ENCODE measurements at places on chromosomes 11 and 22.
A peak's percentile ranks its signal among the peaks of the same experiment; 100 is the strongest.

GRCh38 chr11:125579811-125580210 lies 10.5 kb downstream of the EI24 start:
- DNase-seq: no peak

GRCh38 chr11:114057605-114058004 lies 1.9 kb upstream of the ZBTB16 start:
- DNase-seq: no peak

DNA sequence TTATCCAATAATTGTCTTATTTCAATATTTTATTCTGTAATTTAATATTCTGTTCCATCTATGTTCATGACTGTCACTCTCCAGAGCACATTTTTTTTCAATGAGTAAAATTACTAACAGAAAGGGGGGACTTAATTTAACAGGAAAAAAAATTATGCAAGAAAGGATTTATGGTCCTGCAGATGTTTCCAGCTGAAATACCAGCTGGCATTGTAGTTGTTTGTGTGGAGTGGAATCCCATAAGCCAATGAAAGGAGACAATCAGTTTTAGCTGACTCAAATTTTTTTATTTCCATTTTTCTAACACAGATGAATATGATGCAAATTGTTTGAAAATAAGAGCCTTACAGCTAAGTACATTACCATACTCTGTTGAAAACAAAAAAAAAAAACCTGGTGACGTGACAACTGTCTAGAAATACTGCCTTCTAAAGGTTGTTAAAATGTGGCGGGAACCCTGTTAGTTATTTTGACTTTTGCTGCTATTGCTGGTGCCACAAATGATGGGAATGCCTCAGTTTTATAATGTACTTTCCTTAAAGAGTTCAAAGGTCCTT lies 389.1 kb downstream of the ETS1 start:
- DNase-seq: no peak

- DNase-seq: no peak
Observed at GRCh38 chr11:41836431-41836830, 377.0 kb upstream of the LRRC4C start.

DNA sequence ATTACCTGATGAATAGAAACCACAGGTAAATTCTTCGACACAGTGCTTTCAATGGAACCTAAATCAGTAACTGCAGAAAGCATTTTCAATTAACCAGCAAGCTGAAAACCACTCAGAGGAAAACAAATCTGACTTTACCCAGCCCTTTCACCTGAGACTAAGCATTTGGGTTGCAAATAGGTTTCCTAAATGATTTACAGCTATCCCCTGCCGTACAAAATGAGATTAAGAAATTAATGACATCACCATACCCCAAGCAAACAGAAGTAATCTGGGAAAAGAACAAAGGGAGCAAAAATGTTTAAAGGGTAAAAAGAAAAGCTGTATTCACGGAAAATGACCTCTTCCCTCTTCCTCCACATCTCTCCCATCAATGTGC lies 584 bp downstream of the NOX4 start:
- no peak for DNase-seq

GRCh38 chr22:43777286-43777685 lies 34.8 kb downstream of the EFCAB6 start:
- peak; percentile 63 for DNase-seq

- DNase-seq: no peak
Observed at GRCh38 chr22:27642104-27642800, 159.3 kb downstream of the MN1 start.

DNA sequence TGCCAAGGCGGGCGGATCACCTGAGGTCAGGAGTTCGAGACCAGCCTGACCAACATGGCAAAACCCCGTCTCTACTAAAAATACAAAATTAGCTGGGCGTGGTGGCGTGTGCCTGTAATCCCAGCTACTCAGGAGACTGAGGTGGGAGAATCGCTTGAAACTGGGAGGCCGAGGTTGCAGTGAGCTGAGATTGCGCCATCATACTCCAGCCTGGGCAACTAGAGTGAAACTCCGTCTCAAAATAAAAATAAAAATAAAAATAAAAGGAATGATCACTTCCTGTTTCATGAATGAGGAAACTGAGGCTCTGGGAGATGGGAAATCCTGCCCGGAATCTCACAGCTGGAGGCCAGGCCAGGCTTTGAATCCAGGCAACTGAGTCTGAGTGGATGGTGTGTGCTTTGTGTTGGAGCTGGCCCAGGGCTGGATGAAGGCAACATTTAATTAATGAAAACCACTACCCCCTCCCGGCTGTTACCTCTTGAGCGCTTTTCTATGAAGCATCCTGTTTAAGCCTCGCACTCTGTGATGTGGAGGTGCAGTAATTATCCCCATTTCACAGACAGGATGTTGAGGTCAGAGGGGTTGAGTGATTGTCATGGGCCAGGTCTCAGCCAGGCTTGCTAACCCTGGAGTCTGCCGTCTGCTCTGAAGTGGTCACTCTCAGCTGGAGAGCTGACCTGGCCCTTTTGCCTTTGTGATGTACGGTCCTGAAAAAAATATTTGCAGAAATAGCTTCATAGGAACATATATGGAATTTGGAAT lies 27.8 kb downstream of the LRP5 start:
- no peak for DNase-seq

GRCh38 chr11:33706966-33707365 lies 6.3 kb upstream of the C11orf91 start:
- no peak for DNase-seq

DNA sequence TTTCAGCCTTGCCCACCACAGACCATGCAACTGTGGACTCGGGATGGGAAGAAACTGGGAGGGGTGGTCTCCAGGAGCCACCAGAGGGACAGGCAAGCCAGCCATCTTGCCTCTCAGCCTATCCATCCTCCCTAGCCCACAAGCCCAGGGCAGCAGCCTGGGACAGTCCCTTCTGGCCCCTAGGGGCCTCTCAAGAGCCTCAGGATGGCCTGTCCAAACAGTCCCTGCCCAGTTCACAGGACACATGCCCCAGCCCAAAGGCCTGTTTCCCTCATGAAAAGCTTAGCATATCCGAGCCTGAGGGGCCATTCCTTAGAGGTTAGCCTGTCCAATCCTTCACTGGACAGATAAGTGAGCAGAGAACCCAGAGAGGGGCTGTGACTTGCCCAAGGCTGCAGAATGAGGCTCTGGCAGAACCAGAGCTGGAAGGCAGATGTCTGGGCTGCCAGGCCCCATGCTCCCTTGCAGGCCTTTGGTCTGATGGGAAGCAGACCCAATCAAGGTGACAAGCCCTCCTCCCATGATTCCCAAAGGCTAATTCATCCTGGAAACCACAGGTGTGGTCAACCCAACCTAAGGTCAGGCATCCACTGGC lies 28.2 kb downstream of the LRRC10B start:
- no peak for DNase-seq

DNA sequence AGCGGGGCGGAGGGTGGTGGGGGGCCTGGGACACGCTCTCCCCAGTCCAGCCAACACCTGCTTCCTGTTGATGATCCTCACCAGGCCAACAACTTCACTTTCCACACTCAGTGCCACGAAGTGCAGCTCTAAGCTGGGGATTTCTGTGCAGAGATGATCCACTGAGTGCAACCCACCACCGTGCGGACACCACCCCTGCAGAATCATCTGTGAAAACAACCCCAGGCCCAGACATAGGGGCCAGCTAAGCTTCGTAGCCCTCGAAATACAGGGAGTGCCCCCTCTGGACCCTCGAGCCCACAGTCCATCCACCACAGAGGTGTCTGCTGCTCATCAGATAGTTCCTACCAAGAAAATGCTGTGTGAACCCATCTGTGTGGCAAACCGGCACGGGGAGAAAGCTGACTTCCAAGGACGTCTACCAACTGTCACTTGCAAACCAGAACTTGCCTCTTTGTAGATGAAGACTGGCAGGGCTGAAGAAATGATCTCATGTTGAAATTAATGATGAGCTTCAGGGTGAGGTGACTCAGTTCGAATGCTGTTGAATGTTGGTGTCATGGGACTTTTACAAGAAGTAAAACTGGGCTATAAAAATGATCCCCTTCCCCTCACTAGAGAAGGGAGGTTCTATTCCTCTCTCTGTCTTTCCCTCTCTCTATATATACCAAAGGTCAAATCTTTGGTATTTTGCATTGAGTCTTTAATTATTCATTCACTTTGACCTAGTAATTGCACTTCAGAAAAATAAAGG lies 73.4 kb downstream of the MYEOV start:
- no peak for DNase-seq

DNA sequence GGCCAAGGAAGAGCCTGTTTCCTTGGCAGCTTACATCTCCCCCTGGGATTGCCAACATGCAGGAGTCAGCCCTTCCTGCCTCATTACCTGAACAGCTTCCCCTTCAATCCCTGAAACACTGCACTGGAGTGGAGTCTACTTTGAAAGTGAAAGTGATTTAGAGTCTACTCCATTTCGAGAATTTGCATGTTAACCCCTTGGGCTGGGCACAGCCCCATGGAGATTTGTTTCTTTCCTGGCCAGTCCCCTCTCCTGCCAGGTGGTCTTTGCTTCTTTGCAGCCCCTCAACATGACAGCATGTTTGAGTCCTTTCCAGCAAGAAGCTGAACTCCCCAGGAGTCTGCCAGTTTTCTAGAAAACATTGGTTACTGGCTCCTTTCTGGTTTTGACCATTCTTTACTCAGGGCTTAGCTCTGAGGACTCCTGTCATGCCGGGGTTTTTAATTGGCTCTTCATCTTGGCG lies 59.9 kb downstream of the TRAF6 start:
- DNase-seq: no peak

- DNase-seq: no peak
Observed at GRCh38 chr11:1121813-1122663, 35.7 kb upstream of the MUC5AC start.

- peak; percentile 95 for DNase-seq
Observed at GRCh38 chr11:65314501-65315203, at the start of gene CDC42EP2. Gene CDC42EP2 (plus strand): TSS chr11:65314866. CDS start chr11:65320899, 6,033 bp downstream.

GRCh38 chr11:112195951-112196351 lies 20.6 kb downstream of the BCO2 start:
- DNase-seq: no peak

GRCh38 chr11:99739464-99740089 lies 718.8 kb downstream of the CNTN5 start:
- peak; percentile 29 for DNase-seq

DNA sequence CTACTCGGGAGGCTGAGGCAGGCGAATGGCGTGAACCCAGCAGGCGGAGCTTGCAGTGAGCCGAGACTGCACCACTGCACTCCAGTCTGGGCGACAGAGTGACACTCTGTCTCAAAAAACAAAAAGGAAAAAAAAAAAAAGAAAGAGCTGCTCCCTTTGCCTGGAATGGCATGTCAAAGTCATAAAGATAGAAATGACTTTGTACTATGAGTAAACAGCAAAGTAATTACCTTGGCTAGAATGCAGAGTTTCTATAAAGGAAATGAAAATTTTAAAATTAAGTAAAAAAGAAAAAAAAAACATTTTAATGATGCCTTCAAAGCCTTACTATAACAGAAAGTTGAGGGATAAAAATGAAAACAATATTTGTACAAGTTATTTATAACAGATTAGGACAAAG lies 10.1 kb downstream of the PPP2R1B start:
- no peak for DNase-seq

GRCh38 chr11:12864316-12865156 lies 144.6 kb upstream of the RASSF10 start:
- DNase-seq: no peak

DNA sequence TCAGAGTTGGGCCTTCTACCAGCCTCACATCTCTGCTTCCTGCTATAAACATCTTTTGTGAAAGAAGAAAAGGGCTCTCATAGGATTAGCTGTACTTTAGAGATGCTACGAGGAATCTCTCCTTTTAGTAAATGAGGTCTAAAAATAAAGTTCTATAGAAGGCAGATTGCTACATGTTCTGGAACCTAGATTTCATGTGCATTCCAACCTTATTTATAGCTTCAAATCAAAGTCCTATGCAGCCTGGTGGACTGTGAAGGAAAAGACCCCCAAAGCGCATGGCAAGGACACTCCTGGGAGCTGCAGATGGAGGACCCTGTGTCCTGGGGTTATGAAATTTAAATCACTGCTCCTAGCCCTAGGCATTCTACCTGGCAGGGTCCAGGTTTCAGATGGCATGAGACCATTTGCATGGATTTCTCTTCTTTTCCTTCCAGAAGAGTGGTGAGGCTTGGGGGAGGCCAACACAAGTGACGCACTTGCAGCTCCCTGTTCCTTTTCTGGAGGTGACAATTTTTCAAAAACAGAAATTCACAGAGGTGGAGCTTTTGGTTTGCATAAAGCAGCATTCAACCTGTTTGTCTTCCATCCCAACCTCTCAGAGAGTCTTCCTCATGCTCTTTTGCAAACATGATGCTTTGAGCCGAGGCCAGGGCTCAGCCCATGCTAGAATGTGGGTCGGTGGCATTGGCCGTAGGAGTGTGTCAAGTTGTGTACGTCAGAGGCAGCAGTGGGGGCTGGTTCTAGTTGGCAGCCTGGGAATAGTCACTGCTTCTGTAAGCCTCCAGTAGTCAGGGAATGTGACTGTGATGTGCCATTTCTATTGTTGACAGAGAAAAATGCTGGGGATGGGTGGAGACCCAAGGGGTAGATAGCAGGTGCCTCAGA lies 6.3 kb downstream of the CRY2 start:
- no peak for DNase-seq

DNA sequence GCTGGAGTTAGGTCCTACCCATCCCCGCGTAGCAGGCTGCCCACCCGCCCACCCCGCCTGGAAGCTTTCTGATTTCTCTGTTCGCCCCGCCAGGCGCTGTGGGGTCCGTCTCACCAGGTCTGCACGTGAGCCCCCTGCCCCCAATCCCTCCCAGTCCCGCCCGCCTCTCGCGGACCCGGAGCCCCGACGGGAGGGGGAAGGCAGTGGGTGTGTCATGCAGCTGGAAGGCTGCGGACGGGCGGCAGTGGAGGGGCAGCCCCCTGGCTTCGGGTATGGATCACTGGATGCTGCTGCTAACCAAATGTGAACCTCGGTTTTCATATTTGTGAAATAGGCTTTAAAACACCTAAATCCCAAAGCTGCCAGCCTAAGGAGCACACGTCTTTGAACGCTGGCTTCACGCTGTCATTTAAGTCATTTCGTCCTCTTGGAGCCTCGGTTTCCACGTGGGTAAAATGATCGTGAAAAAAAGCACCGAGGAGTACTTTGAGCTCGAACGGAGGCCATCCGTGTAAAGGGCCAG lies 568 bp upstream of the BIK start:
- no peak for DNase-seq

GRCh38 chr22:28710576-28711191 lies 30.9 kb downstream of the CHEK2 start:
- no peak for DNase-seq

DNA sequence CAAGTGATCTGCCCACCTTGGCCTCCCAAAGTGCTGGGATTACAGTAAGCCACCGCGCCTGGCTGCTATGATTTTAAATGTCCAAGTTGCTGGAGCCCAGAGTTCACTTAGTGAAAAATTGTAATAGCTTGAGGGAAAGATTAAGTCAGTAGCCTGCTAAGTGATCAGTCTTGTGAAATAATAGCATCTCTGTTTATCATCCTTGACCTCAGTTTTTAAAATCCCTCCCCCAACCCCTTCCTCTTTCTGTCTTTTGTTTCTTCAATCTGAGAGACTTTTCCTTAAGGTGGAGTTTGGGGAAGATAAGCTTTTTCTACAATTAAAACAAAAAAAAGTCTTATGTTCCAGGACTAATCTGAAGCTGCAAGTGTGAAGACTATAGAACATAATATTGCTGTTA lies 6.4 kb downstream of the HIPK3 start:
- no peak for DNase-seq

GRCh38 chr11:21641869-21642268 lies 551.0 kb upstream of the ANO5 start:
- no peak for DNase-seq

- no peak for DNase-seq
Observed at GRCh38 chr11:44464741-44465140, 100.7 kb upstream of the CD82 start.

- DNase-seq: no peak
Observed at GRCh38 chr11:74683279-74683871, 47.9 kb downstream of the CHRDL2 start.

Measured in urothelium cell line (cell line).